ENCODE measurements at places on chromosomes 3 and 15.

GRCh38 chr3:19668163-19668562 lies 265.9 kb downstream of the EFHB start:
- DNase-seq, result no peak

DNA sequence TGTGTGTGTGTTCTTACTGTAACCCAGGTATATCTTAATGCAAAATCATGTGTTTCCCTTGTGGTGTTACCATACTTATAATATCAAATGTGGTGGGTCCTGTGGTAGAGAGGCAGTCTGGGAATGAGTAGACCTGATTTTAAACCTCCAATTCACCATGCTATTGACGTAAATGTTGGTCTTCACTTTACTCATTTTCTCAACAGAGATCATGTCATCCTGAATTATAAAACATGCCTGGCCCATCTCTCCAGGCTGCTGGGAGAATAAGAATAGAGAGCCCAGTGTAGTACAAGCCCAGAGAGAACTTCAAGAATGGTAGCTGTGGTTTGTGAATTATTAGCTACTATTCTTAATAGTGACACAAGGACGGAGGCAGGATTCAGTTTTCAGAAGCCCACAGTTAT lies 88.1 kb downstream of the MBNL1 start:
- DNase-seq, result no peak

DNA sequence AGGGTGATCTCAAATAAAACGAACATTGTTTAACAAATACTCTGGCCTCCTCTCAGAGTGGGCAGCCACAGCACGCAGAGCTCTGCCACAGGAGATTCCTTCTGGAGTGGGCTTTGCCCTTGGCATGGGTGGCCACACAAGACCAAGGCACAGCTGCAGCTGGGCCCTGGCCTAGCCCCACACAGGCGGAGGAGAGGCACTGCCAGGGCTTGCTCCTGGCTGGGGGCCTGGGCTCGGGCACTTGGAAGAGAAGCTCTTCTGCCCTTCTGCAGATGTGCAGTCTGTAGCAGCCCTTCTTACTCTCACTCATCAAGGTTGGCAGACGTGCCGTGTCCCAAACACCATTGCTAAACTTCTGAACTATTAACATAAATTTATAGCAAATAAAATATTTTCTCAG lies 67.2 kb downstream of the CRTC3 start:
- DNase-seq, result no peak

DNA sequence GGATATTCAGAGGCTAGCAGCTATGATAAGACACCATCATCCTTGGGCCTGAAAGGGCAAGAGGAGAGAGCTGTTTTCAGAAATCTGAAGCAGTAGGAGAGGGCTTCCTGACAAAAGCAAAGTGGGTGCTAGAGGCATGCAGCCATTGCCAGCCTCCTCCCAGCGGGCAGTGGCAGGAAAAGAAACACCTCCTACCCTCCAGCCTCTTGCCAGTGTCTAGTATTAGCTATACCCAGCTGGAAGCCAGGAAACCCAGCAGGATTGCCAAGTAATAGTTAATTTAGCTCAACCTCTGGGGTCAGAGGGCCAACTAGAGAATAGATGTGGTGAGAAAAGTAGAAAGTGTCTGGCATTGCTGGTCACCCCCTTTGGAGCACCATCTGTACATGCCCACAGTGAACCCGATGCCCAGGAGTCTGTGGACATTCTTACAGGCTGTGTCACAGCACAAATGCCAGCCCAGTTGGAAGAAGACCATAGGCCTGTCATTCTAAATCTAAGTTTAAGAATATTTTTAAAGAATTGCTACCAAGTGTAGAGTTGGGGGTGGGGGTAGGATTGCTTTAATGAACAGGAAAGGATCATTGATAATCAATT lies 85.3 kb downstream of the HCN4 start:
- no peak for DNase-seq

GRCh38 chr15:50828610-50829206 lies 63.2 kb upstream of the SPPL2A start:
- DNase-seq, result peak; percentile 11

- no peak for DNase-seq
Observed at GRCh38 chr3:183494341-183494740, 61.2 kb downstream of the KLHL6 start.

GRCh38 chr3:71227270-71227661 lies 356.3 kb downstream of the FOXP1 start:
- no peak for DNase-seq

DNA sequence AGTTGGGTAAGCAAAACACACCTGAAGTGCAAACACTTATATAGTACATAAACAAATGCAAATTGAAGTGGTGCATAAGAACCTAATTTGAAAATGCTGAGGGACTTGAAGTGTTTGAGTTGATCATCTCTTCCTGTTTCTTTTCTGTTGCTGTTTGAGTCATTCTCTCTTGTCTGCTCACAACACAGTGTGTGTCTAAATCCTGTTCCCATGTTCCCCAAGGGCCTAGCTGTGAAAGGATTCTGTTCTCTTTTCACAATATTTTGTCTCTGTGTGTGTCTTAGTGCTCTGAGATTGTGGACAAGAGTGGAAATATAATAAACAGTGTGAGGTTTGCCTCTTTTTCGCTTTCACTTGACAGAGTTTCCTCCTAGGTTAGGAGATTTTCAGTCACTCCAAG lies 6.1 kb downstream of the CD96 start:
- no peak for DNase-seq

GRCh38 chr3:194782698-194783404 lies 97.2 kb downstream of the FAM43A start:
- DNase-seq, result no peak

DNA sequence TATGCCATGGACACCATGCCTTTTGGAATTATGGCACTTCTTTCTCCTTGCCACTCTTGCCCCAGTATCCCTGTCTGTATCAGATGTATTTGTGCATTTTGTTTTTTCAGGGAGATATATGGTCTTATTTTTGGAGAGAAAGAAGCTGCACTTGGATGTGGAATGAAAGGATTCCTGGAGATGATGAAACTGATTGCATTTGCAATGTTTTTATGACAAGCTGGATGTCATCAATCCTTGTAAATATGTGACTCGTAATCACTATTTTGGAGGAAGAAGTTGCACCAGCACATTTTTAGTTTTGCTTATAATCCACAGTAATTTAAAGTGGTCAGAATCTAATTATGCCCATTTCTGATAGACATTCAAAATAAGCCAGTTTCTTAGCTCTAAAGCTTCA lies 165.0 kb downstream of the NR1D2 start:
- DNase-seq, result no peak

- no peak for DNase-seq
Observed at GRCh38 chr3:177283983-177284382, 86.7 kb upstream of the TBL1XR1 start.

DNA sequence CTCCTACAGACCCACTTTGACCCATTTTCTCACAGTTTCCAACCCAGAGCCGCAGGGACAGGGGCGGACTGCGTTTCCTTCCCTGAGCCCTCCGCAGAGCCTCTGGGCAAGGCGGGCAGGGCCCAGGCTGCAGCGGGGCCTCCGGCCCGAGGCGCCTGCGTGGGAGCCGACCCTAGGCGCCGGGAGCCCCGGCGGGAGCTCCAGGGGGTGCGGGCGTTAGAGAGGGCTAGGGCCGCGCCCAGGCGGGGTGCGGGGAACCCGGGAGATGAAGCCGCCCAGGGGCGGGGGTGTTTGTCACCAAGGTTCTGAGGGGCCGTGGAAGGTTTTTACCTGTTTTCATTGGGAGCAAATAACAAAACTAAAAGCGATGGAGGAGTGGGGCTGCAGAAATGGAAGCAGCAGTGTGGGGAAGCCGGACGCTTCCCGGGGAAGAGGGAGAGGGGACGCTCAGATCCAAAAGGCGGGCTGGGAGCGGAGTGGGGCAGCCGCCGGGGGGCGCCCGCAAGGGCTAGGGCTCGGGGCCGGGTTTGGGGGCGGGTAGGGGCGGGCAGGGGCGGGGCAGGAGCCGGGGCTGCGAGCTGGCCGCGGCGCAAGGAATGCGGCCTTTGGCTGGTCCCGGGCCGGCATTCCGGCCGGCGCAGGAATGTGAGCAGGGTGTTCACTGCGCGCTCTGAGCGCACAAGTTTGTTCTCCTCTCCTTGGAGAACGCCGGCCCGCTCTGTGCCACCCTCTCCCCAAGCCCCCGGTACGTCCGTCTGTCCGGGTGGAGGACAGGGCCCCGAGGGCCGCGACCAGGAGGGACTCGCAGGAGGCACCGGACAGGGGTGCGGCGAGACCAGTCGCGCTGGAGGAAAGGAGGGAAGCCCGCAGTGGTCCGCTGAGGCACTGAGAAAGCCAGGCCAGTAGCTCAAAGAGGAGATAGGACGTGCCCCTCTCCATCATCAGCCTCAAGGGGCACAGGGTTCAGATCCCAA lies 61.1 kb downstream of the AMOTL2 start:
- DNase-seq, result peak; percentile 68

DNA sequence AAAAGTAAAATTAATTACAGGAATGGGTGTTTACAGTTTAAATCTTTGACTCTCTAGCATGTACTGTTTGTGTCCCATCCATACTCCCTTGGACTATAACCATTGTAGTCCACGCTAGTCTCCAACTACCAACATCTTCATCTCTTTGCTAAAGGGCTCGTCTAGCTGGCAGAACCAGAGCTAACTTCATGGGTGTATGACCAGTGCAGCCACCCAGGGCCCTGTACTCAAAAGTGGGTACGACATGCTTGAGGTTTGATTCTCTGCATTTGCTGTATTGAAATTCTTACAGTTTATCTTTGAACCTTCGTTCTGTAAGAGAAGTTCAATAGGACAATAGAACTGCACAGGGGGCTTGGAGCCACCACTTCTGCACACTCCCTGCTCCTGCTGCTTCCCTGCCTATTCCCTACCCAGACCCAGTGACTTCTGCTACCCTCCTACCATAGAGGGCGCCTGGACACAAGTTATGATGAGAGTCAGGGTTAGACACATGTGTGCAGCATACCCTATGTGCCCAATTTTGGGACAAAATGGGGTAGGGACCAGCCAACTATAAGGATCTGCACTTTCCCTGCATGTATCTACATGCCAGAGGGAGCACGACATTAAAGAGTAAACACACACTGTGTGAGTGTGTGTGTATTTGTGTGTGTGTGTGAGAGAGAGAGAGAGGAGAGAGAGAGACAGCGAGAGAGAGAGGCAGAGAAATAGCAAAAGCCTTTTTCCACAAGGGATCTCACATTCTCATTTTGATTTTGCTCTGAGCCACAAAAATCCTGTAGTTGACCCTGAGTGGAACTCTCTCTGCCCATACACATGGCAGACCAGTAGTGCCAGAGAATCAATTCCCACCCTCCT lies 59.0 kb upstream of the NECTIN3 start:
- DNase-seq, result no peak

GRCh38 chr3:168161696-168162095 lies 66.0 kb upstream of the GOLIM4 start:
- DNase-seq, result no peak

- peak; percentile 15 for DNase-seq
Observed at GRCh38 chr3:97820780-97821179, 1.0 kb upstream of the CRYBG3 start.

DNA sequence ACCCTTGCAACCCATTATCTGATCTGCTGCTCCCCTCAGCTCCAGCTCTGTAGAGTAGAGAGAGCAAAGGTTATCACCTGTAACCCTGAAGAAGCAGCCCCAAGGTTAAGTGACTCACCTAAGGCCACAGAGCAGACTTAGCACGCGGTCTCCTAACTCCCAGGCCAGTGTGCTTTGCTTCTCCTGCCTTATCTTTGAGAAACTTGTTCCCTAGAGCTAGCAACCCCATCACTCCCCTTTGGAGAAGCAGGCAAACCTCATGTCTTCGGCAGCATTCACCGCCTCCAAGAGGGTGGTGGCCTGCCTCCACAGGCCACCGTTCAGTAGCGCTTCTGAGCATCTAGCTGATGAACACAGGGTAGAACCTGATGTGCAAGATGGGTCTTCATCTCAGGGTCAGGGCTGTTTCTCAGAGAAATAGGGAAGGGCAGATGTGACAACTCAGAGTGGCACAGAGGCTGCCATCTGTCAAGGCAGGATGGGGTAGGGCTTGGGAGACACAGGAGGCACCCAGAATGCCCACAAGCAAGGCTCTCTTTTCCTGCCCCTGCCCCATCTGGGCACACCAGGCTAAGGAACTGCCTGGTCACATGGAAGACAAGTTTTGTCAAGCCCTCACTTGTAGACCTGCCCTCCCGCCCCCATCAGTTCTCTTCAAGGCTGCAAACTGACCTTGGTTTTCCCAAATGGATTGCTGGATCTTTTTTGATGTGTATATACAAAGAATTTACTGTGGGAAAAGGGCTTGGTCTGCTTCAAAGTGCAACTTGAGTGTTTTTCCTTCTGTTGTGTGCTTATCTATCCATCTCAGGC lies 34.9 kb upstream of the CLK3 start:
- no peak for DNase-seq

DNA sequence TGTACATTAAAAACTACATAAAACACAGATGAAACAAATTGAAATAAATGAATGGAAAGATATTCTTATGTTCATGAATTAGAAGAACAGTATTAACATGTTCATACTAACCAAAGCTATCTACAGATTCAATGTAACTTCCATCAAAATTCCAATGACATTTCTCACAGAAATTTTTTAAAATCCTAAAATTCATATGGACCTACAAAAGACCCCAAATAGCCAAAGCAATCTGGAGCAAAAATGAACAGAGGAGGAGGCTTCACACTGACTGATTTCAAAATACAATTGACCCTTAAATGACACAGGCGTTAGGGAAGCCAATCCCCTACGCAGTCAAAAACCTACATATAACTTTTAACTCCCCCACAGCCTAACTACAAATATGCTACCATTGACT lies 39.4 kb downstream of the KPNA1 start:
- no peak for DNase-seq

DNA sequence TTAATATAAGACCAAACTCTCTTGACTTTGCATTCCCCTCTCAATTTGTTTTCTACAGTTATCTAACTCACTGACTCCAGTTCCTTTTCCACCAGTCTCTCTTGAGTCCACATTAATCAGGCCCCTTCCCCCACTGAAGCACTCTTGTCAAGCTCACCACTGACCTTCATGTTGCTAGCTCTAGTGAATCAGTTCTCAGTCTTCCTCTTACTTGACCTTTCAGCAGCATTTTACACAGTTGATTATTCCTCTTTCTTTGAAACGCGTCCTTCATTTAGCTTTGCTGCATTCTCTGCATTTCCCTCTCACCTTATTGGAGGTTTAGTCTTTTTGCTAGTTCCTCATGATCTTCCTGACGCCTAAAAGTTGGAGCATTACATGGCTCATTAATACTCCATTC lies 8.3 kb downstream of the PPP2R3A start:
- no peak for DNase-seq

DNA sequence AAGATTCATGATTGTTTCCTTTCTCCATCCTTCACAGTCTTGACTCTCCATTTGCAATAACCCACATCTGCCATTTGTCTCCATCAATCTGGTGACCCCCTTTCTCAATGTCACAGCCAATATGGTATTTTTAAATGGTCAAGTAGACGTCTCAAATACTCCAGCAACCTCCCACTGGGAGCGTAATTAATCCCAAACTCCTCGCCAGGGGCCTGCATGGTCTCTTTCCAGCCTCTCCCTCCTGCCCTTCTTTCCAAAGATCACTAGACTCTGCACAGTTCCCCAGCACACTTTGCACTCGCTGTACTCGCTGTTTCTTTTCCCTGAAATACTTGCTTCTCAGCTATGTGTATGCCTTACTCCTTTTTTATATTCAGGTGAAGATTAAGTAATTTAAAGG lies 115.3 kb downstream of the PLCH1 start:
- peak; percentile 28 for DNase-seq

- no peak for DNase-seq
Observed at GRCh38 chr15:68371851-68372250, 60.1 kb downstream of the ITGA11 start.

- no peak for DNase-seq
Observed at GRCh38 chr3:107372506-107372905, 4.7 kb upstream of the CCDC54 start.

All from retina (tissue), 1 donor.